ENCODE measurements at places on chromosomes 6 and 20.
A peak's percentile ranks its signal among the peaks of the same experiment; 100 is the strongest.

DNA sequence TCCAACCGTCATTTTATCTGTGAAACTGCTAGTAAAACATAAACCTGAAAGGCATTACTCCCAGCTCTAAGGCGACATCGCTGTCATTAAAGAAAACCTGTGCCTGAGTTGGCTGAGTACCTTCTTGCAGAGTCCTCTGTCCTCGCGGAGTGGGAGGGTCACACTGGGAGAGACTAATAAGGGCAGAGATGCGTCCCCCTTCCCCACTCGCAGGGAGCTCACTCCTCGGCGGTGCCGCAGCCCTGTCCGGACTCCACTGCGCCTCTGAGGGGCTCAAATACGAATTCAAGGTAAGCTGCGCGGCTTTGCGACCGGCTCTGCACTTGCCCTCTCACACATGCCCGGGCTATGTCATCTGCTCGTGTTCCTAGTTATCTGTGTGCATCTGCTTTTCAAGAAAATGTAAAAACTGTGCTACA lies at the start of gene COL19A1:
Gene COL19A1, plus strand, starts transcription at position 206 of the 419 bp plus-strand sequence. CDS start 13,012 bp downstream, outside the sequence.
- no peak for DNase-seq

DNA sequence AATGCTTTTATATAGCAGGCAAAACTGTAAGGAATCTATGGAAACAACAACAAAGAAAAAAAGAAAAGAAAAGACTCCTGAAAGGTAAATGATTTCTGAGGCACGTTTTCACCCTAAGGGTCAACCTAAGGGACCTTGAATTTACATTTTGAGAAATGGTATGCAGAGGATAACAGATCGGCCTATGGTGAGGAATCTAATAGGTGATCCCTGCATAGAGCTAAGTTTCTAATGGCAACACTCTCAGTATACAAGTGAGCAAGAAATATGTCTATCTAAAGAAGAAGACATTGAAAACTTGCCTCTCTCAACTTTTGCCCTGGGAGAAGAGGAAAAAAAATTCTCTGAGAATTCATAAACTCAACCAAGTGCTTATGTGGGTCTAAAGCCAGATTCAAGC lies 18.9 kb upstream of the AKAP7 start:
- DNase-seq: no peak

DNA sequence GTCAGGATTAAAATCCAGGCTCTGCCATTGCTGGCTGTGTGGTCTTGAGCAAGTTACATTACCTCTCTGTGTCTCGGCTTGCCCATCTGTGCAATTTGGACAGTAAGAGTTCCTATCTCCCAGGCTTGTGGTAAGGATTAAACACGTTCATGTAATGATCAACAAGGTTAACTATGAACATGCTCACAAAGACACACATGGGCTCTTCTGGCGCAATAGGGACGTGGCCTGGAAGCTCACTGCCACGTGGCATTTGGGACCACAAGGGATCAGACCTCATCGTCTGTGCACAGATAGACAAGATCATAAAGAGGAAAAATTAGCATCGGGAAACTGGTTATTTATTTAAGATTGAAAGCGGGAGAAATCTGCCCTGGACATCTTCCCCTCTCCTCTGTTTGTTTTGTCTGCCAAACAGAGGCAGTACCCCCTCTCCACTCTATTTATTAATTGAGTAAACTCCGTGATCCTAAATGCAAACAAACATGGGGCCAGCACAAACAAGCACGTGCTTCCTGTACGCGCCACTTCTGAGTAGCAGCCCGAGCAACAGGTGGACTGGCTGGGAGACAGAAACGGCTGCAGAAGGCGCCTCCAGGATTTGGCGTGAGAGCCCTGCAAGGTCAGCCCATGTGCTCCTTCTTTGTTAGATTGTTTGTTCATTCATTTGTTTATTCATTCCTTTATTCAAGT lies 95.0 kb downstream of the CDH26 start:
- no peak for DNase-seq

- DNase-seq: peak; percentile 12
Measured at GRCh38 chr6:97497713-97498331, 214.8 kb upstream of the MMS22L start.

- no peak for DNase-seq
Measured at GRCh38 chr20:37968841-37969401, 64.3 kb downstream of the TTI1 start.

- no peak for DNase-seq
Measured at GRCh38 chr6:11494786-11495564, 42.6 kb upstream of the TMEM170B start.

DNA sequence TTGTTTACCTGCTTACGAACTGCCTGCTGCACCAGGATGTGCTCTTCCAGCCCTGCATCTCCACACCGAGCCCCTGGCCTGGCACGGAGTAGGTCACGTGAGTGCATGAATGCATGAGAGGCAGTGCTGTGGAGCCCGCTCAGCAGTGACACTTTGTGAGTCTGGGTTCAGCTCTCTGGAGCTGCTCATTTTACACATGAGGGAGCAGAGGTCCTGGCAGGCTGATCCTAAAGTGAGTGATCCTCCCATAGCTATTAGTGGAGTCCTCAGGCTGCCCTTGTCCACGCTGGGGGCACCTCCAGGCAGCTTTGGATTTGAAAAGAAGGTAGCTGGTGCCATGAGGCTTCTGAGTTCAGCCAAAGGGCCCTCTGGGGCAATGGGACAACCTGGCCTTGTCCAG lies 64.2 kb downstream of the EDN3 start:
- DNase-seq: no peak

DNA sequence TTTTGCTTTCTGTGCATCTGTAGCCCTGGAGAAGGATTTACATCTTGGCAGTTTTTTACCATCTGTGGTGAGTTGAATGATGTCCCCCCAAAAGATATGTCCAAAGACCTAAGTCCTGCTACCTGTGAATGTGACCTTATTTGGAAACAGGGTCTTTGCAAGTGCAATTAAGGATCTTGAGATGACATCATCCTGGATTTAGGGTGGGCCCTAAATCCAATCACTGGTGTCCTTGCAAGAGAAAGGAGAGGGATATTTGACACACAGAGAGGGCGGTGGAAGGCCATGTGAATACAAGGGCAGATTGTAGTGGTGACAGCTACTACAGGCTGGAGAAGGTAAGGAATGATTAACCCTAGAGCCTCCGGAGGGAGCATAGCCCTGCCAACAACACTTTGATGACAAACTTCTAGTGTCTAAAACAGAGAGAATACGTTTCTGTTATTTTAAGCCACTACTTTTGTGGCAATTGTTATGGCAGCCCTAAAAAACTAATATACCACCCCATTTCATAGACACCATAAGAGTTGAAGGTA lies 35.1 kb downstream of the MKKS start:
- DNase-seq: no peak

- no peak for DNase-seq
Measured at GRCh38 chr6:154962753-154963152, 32.4 kb upstream of the TIAM2 start.

DNA sequence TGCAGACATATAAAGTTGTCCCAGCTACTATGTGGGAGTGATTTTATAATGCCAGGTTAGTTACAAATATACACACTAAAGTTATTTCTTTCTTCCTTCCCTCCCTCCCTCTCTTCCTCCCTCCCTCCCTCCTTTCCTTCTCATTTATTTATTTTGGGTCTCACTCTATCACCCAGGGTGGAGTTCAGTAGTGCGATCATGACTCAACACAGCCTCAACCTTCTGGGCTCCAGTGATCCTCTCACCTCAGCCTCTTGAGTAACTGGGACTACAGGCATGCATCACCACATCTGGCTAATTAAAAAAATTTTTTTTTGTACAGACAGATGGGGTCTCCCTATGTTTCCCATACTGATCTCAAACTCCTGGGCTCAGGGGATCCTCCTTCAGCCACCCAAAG lies 59.2 kb downstream of the PHF20 start:
- no peak for DNase-seq

GRCh38 chr20:62751551-62752150 lies 43.0 kb downstream of the NTSR1 start:
- DNase-seq: no peak

- DNase-seq: peak; percentile 84
Measured at GRCh38 chr20:47392015-47392720, 35.7 kb upstream of the ZMYND8 start.

DNA sequence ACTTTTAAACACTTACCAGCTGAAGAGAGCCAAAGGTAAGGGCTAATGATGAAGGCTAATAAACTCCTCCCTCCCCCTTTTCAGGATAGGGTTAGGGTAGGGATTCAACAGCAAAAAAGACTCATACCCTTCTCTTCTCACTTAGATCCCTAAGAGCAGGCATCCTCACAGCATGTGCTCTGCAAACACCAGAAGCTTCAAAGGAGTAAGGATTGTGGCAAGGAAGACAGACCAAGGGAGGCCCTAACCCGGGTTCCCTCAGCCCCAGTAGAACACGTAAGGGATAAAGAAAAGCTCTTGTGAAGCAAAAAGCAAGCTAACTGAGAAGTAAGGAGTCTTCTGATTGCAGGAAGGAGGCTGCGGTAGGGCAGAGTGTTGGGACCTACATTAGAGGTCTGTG lies 11.6 kb downstream of the MAP3K7 start:
- DNase-seq: no peak

DNA sequence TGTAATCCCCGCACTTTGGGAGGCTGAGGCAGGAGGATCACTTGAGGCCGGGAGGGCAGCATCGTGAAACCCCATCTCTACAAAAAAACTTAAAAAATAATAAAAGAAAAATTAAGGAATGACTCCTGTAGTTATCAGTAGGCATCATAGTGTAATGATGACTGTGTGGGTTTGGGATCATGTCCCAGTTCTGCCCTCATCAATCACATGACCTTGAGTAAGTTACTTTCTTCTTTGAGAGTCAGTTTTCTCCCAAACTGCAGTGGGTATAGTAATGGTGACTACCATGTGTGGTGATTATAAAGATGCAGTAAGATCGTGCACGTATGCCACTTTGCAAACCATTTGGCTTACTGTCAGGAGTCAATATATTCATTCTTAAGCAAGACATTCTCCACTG lies 89.2 kb downstream of the TXNDC5 start:
- no peak for DNase-seq

GRCh38 chr20:4065391-4065844 lies 50.1 kb upstream of the RNF24 start:
- DNase-seq: no peak

DNA sequence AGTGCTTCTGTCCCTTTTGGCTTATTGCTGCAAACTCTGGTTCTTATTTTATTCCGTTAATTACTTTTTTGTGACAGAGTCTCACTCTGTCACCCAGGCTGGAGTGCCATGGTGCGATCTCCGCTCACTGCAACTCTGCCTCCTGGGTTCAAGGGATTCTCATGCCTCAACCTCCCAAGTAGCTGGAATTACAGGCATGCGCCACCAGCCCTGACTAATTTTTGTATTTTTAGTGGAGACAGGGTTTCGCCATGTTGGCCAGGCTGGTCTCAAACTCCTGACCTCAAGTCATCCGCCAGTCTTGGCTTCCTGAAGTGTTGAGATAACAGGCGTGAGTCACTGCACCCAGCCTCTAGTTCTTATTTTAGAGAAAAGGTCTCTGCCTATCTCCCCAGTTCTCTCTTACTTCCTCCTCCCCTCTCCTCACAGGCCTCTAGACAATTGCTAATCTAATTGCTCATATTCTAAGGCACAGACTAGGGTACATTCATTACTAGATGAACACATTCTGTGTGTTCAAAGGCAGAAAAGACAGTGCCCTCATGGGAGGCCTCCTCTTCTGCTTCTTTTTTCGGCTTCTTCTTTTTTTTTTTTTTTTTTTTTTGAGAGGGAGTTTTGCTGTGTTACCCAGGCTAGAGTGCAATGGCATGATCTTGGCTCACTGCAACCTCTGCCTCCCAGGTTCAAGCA lies 27.0 kb downstream of the EDEM2 start:
- DNase-seq: peak; percentile 63

- no peak for DNase-seq
Measured at GRCh38 chr20:15439551-15439950, 1102.1 kb upstream of the FLRT3 start.

- DNase-seq: no peak
Measured at GRCh38 chr6:50795574-50795973, 23.1 kb upstream of the TFAP2B start.

DNA sequence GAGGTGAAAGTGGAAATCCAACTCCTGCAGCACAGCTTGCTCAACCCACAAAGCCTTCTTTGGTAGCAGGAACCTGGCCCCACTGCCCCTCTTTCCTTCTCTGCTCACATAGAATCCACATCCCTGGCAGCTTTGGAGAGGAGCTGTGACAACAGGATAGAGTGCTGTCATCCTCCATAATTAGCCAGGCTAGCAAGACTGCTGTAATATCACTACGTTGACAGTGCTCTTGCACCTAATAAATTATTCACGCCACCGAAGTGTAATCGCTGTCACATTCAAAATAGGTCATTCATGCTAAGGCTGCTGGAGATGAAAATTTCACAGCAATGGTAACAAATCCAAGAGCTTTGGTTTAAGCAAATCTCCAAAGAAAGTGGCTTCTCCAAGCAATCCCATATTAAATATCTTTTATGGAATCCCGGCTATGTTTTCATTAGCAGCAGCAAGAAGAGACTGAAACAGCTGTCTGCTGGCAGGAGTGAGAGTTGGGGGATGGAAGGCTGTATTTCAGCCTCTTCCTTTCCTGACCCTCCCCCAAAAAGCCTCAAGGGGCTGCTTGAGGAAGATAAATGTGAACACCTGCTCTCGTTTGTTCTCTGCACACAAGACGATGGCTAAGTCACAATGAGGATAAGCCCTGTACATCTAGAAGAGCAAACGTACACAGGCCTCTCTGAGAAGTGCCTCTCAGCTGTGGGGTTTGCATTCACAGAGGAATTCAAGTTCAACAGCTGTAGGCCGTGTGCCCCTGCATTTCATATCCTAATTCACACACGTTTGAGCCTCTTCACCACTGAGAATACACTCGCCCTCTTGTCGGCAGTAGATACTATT lies 16.5 kb downstream of the RIPOR2 start:
- no peak for DNase-seq

DNA sequence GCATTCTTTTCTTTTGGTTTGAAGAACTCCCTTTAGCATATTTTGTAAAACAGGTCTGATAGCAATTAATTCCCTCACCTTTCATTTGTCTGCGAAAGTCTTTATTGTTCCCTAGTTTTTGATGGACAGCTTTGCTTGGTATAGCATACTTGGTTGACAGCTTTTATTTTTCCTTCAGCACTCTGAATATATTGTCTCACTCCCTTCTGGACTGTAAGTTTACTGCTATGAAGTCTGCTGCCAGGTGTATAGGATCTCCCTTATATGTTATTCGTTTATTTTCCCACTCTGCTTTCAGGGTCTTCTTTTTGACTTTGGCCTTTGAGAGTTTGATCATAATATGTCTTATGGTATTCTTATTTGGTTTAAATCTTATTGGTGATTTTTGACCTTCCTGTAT lies 47.7 kb upstream of the SNAP91 start:
- DNase-seq: no peak

DNA sequence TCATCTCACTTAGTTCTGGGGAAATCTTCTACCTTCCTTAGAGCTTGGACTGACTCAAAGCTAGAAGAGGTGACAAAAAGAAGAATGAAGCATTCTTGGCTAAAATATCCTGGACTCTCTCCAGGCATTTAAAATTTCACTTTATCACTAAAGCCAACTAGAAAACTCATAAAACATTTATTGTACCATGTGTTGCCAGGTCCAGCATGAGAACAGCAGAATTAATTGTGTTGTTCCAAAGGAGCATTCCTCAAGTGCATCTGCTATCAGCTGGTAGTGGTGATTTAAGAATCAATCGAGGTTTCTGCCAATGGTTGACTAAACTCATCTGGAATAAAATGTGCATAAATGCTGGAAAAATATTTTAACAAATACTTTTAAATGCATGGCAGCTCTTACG lies 147.3 kb upstream of the SSTR4 start:
- DNase-seq: no peak
